ENCODE measurements at places on chromosomes 5 and 9.

- DNase-seq = peak; percentile 32
Observed at GRCh38 chr5:141878186-141878710, at the start of gene PCDH1. TSS of gene PCDH1 (minus strand) at chr5:141878410. CDS start at chr5:141878262, 148 bp downstream.

DNA sequence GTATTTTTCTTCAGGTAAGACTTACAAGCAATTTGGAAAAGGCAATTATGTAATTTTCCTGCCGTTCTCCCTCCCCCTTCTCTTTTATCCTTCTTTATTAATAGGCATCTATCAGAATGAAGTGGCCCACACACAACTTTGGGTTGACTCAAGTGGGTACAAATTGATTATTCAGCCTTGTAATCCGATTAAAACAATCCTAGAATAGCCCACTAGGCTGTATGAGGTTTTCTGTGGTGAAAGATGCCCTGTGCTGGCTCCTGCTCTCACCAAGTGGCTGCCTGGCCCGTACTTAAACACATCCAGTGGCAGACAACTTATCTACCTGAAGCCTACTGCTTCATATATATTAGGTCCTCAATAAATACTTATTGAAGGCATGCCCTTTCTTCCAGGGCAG is 177.3 kb upstream of the C9orf72 start:
- DNase-seq = no peak

DNA sequence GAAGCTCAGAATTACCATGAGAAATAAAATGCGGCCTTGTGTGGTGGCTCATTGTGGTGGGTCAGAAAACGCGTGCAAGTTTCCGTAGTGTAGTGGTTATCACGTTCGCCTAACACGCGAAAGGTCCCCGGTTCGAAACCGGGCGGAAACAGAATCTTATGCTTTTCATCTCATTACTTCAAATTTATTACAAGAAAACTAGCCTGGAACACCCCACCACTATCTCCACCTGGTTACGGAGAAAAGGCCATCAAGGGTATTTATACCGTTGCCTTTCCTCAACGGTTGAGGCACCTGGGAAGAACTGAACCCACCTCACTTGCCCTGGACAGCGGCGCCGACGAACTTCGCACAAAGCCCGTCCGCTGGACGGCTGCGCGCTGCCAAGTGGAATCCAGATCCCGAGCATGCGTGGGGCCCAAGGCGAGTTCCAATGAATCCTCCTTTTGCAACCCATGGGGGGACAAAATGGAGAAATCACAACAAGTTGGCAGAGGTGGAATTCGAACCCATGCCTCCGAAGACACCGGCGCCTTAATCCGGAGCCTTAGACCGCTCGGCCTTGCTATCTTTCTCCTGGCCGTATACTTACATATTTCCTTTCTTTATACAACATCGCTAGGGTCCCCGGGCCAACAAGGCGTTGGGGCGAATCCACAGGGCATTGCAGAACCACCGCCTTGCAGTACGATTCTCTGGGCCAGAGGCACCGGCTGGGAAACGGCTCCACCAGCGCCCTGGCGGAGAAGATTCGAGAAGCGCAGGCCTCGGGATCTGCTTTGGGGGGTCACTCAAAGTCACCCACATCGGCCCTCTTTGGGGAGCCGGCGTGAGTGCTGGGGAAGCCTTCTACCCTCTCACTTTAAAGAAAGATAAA is 16.9 kb downstream of the OR2V2 start:
- DNase-seq = no peak

- no peak for DNase-seq
Observed at GRCh38 chr5:123421773-123422172, 1.4 kb downstream of the CEP120 start.

DNA sequence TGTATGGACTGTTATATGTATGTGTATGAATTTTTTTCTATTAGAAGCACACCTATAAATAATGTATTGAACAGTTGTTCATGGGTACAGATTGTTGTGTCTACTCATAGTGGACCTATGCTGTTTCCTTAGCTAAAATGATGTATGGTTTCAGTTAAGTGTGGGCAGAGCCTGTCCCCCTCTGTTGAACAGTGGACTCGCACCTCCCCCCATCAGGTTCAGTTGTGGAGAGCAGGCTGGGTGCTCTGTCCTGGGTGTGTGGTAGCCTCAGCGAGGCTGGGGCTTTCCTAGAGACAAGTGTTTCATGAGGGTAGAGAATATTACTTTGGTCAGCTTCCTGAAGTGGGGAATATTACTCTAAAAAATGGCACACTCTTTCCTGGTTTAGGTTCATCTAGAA is 47.4 kb upstream of the LRRTM2 start:
- no peak for DNase-seq

GRCh38 chr5:32865475-32865874 is 154.4 kb downstream of the NPR3 start:
- no peak for DNase-seq

- no peak for DNase-seq
Observed at GRCh38 chr5:53991942-53992341, 318.4 kb downstream of the ARL15 start.

DNA sequence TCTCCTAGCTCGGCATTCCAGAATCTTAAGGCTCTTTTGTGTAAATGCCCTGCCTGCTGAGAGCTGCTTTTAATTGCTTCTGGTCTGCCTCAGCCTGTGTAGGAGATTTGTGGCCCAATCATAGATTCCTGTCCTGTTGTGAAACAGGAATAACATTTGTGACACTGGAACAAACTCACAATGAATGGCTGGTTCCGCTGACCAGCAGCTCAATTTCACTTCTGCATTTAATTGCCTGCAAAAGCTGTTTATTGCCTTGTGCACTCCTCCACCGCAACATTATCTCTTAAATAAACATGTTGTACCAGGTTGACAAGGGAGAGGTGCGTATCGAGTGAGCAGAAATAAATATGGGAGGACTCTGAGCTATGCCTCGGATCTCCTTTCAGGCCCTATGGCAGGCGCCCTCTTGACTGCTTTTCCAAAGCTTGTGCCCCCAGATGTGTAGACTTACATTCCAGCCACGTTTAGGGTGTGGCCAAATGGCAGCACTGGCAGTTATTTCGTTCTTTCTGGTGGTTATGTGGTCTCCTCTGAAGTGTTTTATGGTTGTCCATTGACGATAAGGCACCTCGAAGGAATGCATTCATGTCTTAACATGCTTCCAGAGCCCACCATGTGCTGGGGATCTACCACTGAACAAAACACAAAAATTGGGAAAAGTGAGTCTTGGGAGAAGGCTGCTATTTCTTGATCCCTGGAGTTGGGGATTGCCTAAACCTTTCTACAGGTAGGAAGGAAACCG is 58.1 kb downstream of the DMRT1 start:
- no peak for DNase-seq

GRCh38 chr9:34408173-34408572 is 31.5 kb upstream of the MYORG start:
- DNase-seq = no peak

DNA sequence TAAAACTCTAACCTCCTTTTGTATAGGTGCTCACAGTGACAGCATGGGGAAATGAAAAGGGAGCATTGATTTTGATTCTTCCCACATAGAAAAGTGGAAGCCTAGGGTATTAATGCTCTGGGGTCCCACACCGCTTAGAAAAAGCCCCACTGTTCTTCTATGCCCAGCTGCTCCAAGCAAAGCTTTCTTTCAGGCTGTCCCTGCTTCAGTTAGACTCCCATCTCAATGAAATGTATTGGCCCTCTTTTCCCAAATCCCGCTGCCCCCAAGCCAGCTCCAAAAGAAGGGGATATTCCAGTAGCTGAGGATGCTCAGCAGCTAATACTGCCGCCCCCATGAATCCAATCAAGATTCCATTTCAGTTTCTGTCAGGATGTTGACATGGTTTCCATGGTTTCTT is 17.0 kb upstream of the CREBRF start:
- DNase-seq = no peak

- no peak for DNase-seq
Observed at GRCh38 chr9:126965077-126965476, 50.5 kb downstream of the RALGPS1 start.

GRCh38 chr9:108905494-108905893 is 28.4 kb downstream of the ELP1 start:
- DNase-seq = no peak

DNA sequence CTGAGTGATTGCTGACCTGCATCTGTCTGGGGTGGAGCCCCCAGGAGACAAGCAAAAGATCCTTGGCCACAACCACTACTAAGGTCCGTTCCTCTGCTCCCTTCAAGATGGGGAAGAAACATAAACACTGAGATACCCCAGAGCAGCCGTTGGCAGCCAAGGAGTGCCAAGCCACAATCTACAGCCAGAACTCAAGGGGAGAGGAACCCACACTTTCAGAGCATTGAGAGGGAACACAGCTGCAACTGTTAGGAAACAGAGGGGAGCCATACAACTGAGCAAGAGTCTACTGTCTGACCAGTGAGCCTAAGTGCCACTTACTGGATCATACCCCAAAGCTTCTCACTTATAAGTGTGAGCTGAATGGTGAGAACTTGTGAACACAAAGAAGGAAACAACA is 44.6 kb upstream of the ADRB2 start:
- DNase-seq = no peak

- DNase-seq = no peak
Observed at GRCh38 chr5:41270423-41271251, 57.3 kb upstream of the C6 start.

DNA sequence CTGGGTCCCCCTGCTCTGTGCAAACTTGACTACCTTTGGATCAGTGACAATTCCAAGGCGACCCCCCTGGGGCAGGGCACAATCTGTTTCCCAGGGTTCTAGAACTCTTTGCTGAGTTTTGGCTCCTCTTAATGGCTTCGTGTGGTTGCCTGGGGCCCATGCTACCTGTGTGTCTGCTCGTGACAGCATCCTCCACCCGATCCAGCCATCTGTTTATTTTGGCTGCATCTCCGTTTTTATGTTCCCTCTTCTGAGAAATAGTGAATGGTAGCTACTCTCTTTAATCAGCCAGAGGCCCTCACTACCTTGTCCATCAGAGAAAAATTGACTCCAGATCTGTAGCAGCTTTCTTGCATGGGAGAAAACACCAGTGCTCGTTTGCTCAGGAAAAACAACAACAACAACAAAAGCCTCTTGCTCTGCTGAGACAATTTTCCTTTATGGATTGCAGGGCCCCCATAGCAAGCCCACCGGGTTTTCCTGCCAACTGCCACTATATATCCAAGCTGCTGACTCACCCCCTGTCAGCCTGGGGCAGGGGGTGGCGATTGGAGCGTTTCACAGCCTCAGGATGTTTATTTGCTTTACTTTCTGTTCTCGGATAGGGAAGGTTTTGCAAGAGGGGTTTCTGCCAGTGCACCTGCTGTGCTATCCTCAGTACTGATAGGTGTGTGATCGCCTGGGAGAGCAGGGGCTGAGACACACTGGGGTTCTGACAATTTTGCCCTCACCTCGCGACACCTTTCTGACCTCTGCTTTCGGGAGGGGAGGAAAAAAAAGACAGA is 607.8 kb downstream of the BNC2 start:
- no peak for DNase-seq

- no peak for DNase-seq
Observed at GRCh38 chr5:169369130-169369529, 68.2 kb upstream of the SLIT3 start.

- DNase-seq = no peak
Observed at GRCh38 chr5:133977161-133977787, 8.8 kb upstream of the C5orf15 start.

GRCh38 chr9:91001146-91001611 is 199.6 kb downstream of the SYK start:
- DNase-seq = no peak

GRCh38 chr9:79220666-79221065 is 351.1 kb upstream of the TLE4 start:
- DNase-seq = no peak

GRCh38 chr5:82347201-82347865 is 69.2 kb upstream of the RPS23 start:
- no peak for DNase-seq

GRCh38 chr9:95084254-95084934 is 233.1 kb downstream of the FANCC start:
- no peak for DNase-seq

- DNase-seq = no peak
Observed at GRCh38 chr9:33315371-33315770, 25.1 kb downstream of the NFX1 start.

DNA sequence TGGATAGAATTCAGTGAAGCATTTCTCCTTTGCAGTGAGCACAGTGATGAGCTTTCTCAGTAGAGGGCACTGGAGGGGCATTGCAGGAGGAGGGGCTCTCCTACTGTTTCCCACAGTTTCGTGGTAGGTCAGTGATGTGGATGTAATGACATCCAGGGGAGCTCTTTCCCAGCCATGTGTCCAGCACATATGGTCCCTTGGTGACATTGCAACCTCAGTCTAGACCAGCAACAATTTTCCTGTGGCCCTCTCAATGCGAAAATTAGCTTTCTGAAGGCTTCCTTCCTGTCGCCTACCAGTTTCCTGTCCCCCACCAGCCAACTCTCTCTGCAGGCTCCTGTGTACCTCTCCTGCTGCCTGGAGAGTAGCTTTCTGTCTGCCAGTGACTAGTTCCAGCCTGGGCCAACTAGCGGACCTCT is 6.9 kb upstream of the PDCL start:
- DNase-seq = no peak

- no peak for DNase-seq
Observed at GRCh38 chr9:135334953-135335460, 144.6 kb upstream of the PPP1R26 start.

DNA sequence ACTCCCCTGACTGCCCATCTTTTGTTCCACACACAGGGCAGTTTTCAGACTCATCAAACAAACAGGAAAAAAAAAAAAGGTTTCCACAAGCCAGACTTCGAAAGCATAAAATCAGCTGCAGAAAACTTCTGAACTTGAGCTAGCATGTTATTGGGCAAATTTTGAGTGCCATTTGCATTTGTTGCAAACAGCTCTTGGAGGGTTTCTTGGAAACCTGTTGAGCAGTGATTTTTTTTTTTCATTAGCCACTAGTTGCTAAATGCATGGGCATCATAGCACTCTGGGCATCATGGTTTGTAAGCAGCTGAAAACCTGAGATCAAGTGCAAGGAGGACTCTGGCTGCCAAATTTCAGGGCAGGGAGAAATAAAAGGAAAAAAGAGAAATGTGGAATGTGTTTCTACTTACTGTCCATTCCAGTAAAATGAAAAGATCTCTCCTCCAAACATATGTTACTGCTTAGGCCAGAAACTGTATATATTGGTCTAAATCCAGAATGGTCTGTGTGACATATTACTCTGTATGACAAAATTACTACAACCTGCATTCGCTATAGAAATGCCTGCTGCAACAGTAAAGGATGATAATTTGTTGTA is 85.2 kb upstream of the SMIM23 start:
- no peak for DNase-seq

- DNase-seq = no peak
Observed at GRCh38 chr9:129573977-129574376, 46.9 kb downstream of the C9orf50 start.

DNA sequence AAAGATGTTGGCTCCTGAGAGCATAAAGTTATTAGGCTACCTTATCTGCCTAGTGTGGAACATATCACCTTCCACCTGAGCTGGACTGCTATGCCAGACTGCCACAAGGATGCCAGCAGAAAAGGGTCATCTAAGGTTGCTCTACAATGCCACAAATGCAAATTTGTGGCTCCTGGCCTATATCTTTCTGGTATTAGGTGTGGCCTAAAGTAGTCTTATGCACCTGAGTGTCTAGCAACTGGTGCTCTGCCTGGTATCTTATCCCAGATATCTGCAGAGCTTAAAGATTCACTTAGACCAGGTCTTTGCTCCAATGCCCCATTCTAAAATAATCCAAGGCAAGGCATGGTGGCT is 34.7 kb downstream of the DTWD2 start:
- DNase-seq = no peak

- no peak for DNase-seq
Observed at GRCh38 chr5:160352308-160352707, 18.1 kb downstream of the C1QTNF2 start.

- DNase-seq = no peak
Observed at GRCh38 chr9:5481322-5482040, 28.9 kb upstream of the PDCD1LG2 start.

GRCh38 chr9:112380102-112380824 is at the start of gene HSDL2:
TSS of gene HSDL2 (plus strand) at chr9:112380108. CDS start at chr9:112380164, 56 bp downstream.
- DNase-seq = no peak
